ENCODE measurements at places on chromosomes 2 and 18.

DNA sequence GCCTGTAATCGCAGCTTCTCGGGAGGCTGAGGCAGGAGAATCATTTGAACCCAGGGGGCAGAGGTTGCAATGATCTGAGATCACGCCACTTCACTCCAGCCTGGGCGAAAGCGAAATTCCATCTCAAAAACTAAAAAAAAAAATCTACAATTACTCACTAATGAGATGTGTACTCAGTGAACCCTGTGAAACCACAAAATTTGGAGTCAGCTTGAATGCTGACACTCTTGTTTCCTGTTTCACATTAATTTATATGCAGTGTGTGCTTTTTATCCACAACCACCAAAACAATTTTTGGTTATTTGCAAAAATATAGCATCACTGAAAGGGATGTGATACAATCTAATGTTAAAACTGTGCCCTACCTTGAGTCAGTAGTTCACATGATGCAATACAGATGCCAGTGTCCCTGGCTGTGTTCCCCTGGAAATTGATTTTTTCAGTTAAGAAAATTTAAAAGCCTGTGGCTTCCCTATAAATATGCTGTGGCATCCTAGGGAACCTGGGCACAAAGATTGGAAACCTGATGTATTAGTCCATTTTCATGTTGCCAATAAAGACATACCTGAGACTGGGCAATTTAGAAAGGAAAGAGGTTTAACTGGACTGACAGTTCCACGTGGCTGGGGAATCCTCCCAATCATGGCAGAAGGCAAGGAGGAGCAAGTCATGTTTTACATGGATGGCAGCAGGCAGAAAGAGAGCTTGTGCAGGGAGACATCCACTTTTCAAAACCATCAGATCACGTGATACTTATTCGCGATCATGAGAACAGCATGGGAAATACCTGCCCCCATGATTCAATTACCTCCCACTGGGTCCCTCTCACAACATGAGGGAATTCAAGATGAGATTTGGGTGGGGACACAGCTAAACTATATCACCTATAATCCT is 337.5 kb upstream of the NT5C1B start:
- DNase-seq: peak; percentile 59

DNA sequence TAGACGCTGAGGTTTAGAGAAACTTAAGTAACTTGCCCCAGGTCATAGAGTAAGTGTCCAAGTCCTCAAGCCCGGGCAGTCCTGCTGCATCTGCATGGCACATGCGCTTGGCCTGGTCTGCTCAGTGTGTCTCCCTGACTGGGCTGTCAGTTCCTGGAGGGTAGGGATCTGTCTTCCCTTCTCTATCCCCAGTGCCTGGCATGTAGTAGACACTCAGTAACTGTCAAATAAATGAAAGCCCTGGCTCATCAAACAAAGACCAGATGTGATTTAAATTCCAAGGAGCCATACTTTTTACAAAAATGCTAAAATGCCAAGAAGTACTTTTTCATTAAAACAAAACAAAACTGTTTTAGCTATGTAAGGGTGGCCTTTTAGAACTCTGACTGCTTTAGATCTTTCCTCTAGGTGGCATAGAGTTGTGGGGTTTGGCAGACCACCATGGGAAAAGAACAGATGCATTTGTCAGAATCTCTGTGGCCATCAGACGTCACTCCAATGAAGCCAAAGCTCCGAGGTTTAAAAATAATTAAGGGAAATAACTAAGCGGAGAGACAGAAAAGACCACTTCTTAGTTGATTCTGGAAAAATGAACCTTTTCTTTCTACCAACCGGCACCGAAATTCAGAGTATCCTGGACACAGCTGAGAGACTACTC is 34.0 kb downstream of the EPAS1 start:
- DNase-seq: peak; percentile 39

DNA sequence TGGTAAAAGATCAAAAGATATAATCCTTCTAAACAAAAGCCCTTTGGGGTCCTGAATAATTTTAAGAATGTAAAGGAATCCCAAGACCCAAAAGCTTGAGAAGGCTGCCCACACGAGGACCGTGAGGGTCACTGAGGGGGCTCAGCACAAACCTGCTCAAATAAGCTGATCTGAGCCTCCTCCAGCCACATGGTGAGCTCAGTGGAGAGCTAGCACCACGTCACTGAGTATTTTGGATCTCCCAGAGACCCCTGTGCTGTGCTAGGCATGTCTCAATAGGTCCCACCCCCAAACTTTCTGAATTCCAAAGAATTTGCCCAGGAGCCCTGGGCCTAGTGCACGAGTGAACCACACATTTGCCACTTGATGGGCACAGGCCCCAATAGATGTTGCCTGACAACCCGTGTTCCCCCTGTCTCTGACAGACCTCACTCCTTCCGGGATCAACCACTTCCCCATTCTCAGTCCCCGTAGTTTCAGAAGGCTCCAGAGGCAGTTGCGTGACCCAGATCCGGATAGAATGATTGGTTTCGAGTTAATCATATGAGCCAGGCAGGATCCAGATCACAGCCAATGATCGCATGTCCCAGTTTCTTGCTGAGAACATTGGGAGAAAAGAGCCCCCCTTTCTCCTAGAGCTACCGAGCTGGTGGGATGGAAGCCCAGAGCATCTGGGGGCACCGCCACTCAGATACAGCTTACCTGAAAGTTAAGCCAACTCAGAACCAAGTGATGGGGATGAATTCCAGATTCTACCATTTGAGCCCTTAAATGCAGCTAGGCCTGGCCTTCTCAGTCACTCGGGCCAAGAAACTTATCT is 203.8 kb downstream of the TNS1 start:
- DNase-seq: no peak

GRCh38 chr2:42636934-42637333 is 68.5 kb downstream of the MTA3 start:
- no peak for DNase-seq

GRCh38 chr2:96409081-96409819 is 73.7 kb downstream of the NCAPH start:
- DNase-seq: no peak

- no peak for DNase-seq
Observed at GRCh38 chr2:41137031-41137430, 685.1 kb upstream of the SLC8A1 start.

DNA sequence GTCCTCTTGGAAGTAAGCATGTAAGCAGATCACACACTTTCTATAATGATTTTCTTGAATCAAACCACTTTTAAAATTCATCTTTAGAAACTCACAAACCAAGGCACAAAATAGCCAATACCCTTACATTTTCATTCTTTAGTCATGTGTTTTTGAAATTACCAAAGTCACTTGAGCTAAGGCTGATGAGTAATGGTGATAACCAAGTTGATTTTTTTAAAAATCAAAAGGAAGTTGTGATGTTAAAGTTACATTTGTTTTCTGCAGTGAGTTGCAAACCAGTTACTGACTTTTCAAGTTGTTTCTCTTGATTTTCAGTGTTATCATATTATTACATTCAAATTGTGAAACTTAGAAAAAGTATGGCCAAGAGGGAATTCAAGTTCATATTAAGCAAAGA is 21.5 kb upstream of the IL18RAP start:
- DNase-seq: no peak

DNA sequence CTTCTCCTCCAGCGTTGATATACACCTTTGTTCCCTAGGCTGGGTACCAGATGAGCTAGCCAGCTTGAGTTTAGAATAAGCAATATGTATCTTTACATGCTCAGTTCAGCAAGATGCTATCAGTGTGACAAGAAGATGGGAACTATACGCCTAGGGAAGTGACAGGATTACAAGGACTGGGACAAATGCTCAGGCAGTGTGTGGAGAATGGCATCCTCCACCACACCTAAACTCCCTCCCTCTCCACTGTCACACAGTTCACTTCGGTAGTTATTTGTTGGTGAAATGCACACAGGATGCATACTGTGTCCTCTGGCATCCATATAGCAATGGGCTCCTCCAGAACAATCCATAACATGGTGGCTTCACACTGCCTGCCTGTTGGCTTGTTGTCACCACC is 7.7 kb downstream of the STAT1 start:
- DNase-seq: no peak

DNA sequence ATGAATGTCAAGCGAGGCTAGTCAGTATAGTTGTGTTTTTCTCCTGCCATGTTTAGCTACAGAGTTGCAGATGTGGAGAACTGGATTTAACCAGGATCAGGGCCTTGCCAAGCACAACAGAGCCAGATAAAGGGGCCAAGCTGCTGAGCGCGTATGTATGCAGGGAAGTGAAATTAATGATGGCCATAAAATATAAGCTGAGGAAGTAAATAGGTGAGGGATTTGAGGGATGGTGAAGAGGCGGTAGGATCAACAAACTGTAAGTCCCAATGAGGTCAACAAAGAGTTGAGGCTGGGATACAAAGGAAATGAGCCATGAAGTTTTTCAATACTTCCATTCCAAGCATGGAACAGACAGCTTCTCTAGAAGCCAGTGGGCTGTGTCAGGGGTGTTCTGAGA is 10.6 kb downstream of the LRP2 start:
- no peak for DNase-seq

DNA sequence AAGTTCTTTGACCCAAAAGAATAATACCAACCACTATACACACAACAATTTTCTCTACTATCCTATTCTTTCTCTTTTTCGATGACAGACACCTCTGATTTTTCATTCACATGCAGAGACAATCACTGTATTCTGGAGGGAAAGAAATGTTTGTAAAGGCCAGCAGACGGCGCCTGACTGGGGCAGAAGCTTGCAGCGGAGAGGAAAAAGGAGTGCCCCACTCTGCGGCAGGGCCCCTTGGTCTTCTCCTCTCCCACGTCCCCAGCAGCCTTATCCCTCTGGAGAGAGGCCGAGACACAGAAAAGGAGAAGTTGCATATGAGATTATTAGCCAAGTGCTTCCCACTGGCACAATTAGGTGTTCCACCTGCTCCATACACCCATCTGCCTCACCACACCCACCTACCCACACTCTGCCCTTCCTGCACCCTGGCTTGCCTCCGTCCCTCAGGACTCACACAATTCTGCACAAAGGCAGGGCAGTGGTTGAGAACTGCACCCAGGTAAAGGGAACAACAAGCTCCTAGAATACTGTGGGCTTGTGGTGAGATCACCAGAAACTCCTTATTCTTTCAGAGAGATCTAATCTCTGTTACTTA is 687.3 kb downstream of the NRXN1 start:
- no peak for DNase-seq

DNA sequence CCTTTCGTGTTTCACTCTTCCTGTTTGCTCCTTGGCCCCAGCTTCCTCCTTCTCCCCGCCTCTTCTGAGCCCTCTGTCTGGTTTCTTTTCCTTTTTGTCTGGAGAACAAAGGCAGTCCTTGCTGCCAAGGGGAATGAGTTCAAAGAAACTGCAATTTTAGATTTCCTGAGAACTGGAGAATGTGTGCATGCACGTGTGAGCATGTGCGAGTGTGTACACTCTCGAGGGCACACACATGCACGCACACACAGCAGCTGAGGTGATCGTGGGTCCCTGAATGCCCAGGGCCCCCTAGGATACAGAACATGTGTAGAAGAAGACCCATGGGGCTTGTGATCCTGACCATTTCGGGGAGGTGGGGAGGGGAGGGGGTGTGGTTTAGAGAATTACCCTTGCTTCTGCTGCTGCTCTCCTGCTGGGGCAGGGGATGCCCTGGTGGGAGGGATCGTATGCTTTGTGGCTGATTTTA is 151.8 kb downstream of the DYSF start:
- DNase-seq: no peak

- DNase-seq: no peak
Observed at GRCh38 chr2:236964291-236964690, 121.4 kb upstream of the COPS8 start.

DNA sequence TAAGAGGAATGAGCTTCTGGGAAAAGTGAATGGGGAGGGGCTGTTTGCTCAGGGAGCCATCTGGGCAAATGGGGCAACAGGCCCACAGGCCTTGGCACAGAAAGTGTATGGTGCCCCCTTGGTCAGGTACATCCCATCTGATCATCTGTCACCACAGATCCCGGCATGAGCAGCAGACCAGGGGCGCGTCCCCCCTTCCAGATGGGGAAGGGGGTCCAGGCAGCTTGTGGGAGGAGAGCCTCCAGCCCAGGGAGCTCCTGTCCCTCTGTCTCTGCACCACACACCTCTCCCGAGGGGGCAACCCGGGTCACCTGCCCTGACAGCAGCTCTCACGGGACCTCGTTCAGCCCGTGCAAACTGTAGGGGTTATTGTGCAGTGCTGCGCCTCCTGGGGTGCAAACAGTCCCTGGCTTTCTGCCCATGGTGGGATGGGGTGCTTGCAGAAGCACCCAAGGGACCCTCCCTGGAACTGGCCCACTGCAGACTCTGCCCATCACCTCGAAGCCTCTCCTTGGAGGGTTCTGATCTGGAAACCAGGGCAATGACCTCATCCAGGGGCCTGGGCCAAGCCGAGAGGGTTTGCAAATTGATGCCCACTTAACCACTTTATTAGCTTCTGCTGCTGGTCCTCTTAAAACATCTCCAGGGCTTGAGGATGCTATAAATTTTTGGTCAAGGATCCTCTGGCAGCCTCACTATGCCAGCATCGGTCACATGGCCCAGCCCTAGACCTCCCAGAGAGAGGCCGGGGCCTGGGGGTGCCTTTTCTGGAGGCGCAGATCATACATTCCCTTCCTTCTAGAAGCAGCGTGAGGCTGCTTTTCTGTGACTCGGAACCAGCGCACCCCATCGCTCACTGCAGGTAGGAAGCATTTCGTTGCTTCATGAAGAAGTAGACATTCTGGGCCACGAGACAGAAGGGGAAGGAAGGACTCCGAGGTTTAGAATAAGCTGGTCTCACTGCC is 7.6 kb upstream of the BOK start:
- no peak for DNase-seq

GRCh38 chr2:101520246-101520645 is 45.3 kb upstream of the RFX8 start:
- peak; percentile 55 for DNase-seq

GRCh38 chr2:239772721-239773120 is 252.4 kb downstream of the NDUFA10 start:
- DNase-seq: no peak

DNA sequence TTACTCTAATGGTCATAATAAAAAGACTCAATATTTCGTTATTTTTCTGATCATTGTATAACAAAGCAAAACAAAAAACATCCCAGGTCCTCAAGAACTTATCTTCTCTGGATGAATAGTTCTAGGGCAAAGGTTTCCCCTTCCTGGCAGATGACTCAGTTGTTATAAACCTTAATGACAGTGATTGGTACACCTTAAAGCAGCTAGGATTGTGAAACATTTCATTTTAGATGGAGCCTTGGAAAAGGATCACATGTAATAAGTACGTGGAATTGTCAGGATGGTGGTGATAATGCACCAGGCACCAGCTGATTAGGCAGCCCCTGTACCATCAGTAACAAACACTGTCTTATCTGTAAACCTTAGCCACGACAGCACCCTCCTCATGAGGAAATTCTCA is 47.2 kb downstream of the MEP1B start:
- DNase-seq: no peak

- DNase-seq: no peak
Observed at GRCh38 chr2:191836853-191837769, 9.8 kb downstream of the CAVIN2 start.

GRCh38 chr18:58867281-58867961 is 2.7 kb downstream of the ZNF532 start:
- DNase-seq: peak; percentile 51

GRCh38 chr2:217733461-217733860 is 269.3 kb downstream of the TNS1 start:
- DNase-seq: peak; percentile 41

- DNase-seq: no peak
Observed at GRCh38 chr2:96103187-96103601, 13.2 kb downstream of the ADRA2B start.

- no peak for DNase-seq
Observed at GRCh38 chr2:169478745-169479256, 493 bp upstream of the BBS5 start.

- DNase-seq: peak; percentile 46
Observed at GRCh38 chr2:53636596-53636995, 131.0 kb upstream of the CHAC2 start.

GRCh38 chr2:24984912-24985311 is 13.2 kb upstream of the DNAJC27 start:
- DNase-seq: peak; percentile 49

Data from fibroblast of skin of right quadriceps (primary cell).